Fibroblast of skin of scalp (primary cell): ENCODE measurements at places on chromosomes 7 and 10.

DNA sequence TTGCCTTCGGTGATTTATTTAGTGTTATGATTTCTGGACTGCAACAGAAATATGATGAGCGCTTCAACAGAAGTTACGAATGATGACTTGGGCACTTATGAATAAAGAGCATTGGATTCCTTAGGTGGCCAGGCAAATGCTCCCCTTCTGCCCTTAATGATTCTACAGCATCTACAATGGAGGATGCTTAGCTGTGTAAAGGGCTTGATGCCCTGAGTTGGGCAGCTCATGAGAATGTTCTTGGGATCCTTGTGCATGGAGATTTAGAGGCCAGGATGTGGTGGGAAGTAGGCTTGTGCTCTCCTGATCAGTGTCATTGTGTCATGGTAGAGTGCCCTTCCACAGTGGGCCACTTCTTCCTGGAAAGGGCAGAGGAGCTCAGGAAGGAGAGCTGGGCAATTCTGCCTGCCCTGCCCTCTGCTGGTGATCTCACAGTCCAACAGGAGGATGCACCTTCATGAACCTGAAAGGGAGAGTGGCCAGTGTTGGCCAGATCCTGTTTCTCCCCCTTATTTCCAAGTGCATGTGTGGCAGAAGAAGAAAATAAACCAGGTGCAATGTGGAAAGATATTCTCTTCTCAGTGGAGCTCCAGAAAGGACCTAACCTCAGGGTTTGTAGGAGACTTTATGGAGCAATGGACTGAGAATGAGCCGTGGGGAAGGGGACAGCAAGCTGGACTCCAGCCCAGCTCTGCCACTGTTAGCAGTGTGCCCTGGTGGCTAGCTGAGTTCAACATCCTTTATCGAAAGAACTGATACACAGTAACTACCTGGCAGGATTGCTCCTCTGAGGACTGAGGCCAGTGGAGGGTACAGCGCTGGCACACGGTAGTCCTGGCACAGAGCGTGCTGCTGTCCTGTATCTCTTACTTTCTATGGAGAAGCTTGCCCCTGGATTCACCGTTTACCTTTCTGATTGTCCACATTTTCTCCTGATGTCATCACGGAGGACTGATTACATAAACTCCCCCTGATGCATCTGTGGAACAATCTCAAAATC is 182.9 kb downstream of the BMPER start:
- DNase-seq: peak; percentile 48

DNA sequence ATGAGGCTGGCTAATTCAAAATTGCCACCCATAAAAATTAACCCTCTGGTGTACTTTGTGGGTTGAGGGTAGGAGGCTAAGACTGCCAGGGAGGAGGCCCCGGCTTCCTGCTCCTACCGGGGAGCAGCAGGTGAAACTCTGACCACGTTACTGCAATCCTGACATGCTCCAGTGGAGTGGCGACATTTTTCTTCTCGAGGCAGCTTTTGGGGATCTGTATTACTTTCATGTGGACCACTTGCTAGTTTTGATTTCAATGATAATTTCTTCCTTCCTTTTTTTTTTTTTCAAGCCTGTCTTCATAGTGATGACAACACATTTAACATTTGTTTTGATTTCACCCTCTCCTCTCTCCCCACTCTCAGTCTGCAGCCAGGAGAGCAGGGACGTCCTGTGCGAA is 14.6 kb downstream of the GATA3 start:
- no peak for DNase-seq

- no peak for DNase-seq
These were observed 22.2 kb upstream of the UNCX start for GRCh38 chr7:1210321-1210978.

DNA sequence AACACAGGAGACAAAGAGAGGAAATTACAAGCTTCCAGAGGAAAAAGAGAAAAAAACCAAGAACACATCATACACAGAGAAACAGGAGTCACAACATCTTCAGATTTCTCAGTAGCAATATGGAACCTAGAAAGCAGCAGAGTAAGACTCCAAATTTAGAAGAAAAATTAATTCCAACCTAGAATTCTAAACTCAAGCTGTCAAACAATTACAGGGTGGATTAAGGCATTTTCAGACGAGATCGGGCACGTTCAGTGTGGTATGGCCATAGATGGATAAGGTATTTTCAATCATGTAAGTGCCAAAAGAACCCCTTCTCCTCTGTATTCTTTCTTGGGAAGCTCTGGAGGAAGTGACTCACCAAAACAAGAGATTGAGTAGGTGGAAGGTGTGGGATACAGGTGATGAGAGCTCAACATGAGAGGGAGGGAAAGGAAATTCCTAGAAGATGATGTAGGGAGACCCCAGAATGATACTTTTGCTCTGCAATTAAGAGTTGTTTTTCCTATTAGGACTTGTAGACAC is 51.6 kb downstream of the FAM204A start:
- DNase-seq: no peak

DNA sequence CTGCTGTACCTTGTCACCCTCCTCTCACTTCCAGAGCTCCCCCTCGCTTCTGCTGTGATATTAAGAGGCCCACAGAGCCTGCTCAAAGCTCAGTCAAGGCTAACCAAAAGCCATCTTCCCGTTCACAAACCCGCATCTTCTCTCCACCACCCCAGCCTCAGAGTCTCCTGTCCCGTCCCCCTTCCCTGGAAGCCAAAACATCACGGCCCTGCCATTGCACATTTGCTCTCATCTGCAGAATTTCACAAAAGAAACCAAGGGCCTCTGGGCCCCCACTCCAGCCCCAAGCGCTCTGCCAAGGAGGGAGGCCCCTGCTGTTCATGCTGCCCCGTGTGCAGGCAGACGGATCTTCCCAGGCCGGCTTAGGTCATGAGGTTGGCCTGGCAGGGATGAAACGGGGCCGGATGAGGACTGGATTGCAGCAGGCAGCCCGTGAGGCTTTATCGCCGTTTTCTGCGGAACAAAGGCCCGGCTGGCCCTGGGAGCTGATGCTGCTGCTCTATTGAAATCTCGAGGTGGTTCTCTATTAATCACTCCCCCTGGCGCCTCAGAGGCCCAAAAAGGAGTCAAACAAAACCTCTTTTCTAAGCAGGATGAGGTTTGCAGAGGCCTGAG is 31.6 kb upstream of the FOXK1 start:
- DNase-seq: peak; percentile 56

- peak; percentile 85 for DNase-seq
These were observed 6.9 kb downstream of the C10orf62 start for GRCh38 chr10:97596101-97597082.

GRCh38 chr10:95920798-95921426 is 13.1 kb downstream of the CC2D2B start:
- no peak for DNase-seq

DNA sequence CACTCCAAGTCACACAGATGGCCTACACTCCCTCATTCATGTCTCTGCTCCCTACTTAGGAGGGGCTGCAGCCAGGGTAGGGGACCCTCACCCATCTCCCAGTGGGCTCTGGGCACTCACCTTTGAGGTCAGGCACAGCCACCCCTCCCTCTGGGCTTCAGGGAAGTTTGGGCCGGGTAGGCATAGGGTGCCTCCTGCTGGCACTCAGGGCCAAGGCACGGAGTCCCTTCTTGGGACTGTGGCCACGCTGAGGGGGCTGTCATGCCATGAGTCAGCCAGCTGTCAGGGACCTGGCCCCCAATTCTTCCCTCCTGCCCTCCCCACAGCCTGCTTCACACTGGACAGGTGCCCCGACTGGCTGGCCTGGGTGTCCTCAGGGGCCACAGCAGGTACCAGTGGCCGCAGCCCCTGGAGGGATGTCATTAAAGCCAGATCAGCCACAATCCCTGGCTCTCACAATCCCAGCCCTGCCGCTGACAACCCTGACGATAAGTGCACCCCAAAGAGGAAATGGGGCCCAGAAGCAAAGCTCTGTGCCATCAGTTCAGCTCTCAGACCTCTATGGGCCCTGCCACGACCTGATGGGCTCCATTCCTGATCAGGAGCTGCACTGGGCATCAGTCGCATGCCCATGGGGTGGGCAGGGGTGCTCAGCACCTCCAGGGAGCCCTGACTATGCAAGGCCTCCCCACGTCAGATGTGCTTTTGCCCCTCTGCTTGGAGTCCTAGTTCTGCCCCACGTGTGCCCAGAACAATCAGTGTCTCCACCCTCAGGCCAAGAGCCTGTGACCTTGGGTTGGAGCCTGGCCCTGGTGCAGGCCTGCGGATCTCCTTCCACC is 34.1 kb upstream of the RET start:
- no peak for DNase-seq

GRCh38 chr7:72785166-72785955 is 42.6 kb downstream of the TYW1B start:
- DNase-seq: peak; percentile 47

DNA sequence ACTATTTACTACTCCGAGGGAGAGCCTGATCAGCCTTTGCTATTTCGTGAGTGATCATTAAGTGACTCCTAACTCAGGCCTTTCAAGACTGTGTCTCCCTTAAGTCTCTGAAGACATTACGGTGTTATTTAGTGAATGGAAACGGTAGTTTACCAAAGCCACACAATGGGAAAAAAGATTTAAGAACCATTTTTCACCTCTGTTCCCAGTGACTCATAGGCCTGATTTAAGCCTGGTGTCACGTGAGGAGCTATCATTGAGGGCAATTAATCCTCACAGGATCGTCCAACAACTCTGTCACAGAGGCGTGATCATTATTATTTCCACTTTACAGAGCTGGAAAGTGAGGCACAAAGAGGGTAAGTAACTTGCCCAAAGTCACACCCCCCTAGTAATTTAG is 20.3 kb downstream of the C10orf90 start:
- DNase-seq: no peak

GRCh38 chr10:92957223-92958010 is 103.2 kb upstream of the CYP26C1 start:
- no peak for DNase-seq

DNA sequence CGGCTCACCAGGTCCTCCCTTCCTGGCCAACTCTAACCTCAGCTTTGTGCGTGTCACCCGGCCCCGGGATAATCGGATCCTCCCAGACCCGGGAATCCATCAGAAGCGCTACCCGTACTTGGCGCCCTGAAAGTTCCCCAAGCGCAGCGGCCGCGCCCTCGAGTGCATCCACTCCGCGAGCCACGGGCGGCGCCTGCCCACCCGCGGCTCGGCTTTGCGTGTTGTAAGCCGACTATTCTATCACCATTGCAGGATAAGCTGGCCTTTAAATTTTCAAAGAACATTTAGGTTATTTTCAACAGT is 35.7 kb upstream of the EBLN1 start:
- DNase-seq: no peak

DNA sequence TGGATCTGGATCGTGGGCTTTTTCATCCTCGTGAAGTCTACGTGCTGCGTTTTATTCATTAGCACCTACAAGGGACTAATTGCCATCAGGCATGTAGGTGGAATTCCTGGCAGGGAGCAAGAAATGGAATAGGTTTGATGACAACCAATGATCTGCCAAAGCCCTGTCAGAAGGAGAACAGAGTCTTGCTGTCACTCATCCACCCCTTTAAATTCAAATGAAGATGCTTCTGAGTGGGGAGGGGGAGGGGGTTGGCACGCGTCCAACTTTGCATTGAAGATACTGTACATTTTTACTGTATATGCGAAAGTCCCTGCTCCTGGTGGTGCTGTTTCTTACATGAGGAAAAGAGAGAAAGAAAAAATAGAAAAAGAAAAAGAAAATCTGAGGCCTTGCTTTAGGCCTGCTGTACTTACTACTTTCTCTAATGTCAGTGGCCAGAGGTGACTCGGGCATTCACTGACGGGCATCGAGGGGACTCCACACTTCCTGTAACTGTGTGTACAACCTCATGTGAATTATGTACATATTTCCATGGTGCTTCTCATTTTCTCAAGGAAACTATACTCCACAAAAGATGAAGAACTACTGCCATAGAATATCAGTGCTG is 569.1 kb downstream of the INHBA start:
- no peak for DNase-seq

DNA sequence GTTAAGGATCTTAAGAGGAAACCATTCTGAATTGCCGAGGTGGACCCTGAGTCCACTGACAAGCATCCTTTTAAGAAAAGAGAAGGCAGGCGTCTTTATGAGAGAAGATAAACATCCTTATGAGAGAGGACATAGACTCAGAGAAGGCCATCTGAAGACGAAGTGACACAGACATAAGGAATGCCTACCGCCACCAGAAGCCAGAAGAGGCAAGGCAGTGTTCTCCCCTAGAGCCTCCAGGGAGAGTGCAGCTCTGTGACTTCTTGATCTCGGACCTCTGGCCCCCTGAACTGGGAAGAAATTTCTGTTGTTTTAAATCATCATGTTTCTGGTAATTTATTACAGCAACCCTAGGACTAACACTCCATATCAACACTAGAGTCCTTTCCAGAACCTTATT is 25.2 kb upstream of the ING3 start:
- no peak for DNase-seq

- no peak for DNase-seq
These were observed 121.6 kb downstream of the CACNB2 start for GRCh38 chr10:18261768-18262231.

- no peak for DNase-seq
These were observed 96.5 kb upstream of the NPS start for GRCh38 chr10:127452568-127452967.

GRCh38 chr7:27579565-27579964 is 83.1 kb downstream of the HIBADH start:
- DNase-seq: no peak

DNA sequence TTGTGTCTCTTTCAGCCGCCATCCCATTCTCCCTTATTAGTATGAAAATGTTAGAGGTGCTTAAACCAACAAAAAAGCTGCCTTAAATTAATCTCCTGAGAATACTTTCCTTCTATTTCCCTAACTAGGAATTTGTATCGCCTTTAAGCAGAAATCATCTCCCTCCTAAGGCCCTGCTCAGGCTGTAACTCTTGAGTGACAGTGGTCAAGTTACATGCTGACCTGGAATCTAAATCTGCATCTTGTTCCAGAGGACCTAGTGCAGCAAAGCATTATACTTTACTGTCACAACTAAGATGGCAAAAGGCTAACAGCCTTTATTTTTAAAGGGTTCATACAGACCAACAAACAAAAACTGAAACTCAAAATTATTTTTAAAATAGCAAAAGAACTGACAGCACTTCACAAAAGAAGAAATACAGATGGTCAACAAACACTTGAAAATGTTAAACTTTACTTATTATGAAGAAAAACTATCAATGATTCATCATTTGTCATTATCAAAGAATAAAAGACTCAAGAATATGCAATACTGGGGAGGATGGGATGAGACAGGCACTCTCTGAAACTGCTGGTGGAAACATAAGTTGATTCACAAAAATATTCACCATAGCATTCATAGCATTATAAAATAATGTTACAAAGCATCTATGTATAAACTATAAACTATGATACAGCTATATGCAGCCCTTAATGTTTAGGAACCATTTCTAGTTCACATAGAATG is 11.0 kb downstream of the CYREN start:
- no peak for DNase-seq

- no peak for DNase-seq
These were observed 266.4 kb upstream of the TCERG1L start for GRCh38 chr10:131577786-131578471.

GRCh38 chr7:153406486-153406872 is 645.7 kb upstream of the DPP6 start:
- DNase-seq: no peak

GRCh38 chr7:54544527-54545240 is 2.5 kb downstream of the VSTM2A start:
- DNase-seq: no peak
